ENCODE measurements at places on chromosomes 2 and 18.

DNA sequence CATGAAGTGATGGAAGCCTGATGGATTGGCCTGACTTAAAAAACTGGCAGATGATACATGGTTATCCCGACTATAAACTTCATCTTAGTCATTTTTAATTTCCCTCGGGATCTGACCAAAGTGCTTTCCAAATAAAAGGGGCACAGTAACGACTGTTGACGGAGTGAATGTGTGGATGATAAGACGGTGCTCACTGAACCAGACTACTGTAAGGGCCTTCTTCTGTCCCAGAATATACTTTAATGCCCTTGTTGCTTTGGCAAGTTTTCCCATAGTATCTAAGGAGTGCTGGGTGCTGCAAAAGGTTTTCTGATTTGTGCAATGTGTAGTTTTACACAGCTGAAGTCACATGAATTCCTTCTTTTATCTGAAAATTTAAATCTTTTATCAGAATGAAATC is 373.5 kb downstream of the DSEL start:
- peak; percentile 38 for DNase-seq

GRCh38 chr2:144424559-144425240 is 95.2 kb downstream of the ZEB2 start:
- no peak for DNase-seq

GRCh38 chr18:28961669-28962228 is 784.8 kb upstream of the CDH2 start:
- DNase-seq = peak; percentile 70

DNA sequence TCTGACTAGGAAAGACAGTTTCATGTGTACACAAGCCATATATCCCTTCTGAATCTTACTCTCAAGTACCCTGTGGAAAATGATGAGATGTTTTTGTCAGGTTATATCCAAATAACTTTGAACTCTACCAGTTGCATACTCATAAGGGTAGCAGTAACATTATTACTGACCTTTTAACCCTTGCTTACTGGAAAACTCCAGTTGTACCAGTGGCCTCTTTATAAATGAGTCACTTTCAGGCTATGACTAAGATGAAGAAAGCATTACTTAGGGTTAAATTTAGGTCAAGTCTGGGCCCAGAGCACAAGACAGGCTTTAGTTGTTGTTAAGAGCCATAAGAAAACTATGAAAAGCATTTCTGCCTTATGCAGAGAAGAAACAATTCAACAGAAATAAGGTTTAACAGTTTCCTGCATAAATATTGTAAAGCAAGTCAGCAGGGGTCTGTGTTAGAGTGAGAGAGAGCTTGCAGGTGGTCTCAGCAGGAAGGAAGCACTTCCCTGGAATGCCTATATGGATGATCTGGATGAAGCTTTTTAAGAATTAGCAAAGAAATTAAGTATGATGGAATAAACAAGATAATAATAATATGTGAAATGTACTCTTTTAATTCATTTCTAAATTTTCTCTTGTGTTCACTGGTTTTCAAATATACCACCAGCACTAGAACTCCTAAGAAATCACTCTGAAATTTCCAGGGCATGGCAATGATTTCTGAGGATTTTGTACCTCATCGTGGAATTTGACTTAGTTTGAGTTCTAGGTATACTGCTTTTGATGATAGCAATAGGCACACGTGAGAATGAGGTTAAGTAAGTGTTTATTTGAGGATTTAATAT is 126.6 kb downstream of the UBE2E3 start:
- no peak for DNase-seq

DNA sequence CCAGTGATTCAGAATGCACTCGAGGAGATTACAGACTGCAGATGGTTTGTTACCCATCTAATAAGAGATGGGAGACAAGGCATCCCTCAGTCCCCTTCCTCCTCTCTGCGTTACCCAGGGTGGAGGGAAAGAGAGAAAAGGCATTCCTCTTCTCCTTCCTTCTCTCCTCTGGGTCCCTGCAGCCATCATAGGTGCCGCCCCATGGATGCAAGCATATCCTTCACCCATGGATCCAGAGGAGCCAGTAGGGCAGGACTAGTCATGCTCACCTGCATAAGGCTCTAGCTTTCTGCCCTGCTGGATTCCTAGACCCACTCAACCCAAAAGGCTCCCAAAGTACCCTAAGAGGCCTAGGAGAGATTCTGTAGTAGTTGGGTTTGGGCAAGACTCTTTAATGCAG is 20.4 kb downstream of the CMPK2 start:
- no peak for DNase-seq

Data from NCI-H1092 treated with DMSO at 0.1 percent for 48 hours (cell line).